ENCODE measurements at places on chromosomes 3 and 15. TPM values are rescaled to one million over a fixed set of nuclear protein-coding genes. Genes with fewer than 3 reads are reported as not detected.

Gene PAQR5
- total RNA-seq: 0.82 TPM

DNA sequence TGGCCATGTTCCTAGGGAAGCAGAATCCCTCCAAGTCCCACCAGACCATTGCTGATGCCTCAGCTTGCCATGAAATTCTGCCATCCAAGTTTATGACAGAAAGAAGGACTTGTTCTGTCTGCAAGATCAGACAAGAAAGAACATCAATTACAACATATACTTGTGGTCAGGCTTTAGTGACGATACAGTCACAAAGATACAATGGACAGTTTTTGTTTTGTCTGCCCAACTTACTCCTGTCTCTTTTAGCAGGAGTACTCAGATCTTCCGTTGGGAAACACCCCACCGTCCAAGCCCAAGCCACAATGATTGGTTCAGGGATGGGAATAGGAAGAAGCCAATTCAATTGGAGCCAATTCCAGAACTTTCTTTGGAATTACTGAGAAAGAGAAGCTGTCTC, 15.7 kb downstream of the KLHL6 start:
- DNase-seq: no peak

DNA sequence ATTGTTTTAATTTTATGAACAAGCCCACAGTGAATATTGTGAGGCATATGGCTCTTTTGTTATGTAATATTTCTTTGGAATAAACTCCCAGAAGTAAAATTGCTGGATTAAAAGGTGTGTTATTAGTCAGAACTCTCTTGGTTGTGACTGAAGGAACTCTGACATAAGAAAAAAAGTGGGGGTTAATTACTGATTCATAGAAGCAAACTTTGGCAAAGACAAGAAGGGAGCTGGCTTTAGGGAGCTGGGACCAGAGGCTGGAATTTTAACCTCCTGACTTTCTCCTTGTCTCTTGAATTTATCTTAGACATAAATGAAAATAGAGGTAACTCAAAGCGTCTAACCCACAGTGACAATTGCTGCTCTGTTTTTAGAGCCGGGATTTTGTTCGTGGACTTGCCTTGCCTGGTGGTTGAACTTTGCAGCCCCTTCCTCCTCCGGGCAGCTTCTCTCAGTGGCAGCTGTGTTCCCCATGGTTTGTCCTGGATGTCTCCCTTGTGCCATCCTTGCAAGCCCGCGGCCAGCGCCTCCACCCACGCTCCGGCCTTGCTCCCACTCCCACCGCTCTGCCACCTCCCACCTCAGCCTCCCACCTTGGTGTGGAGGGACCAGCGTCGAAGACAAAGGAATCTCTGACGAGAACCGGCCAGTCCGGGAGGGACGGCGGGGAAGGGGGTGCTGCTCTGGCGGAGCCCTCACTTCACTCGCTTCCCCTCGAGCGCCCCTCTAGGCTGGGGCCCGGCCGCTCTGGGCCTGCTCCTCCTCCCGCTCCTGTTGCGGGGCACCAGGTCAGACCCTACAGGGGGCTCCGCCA, 28.0 kb downstream of the ARHGAP31 start:
- DNase-seq: no peak

DNA sequence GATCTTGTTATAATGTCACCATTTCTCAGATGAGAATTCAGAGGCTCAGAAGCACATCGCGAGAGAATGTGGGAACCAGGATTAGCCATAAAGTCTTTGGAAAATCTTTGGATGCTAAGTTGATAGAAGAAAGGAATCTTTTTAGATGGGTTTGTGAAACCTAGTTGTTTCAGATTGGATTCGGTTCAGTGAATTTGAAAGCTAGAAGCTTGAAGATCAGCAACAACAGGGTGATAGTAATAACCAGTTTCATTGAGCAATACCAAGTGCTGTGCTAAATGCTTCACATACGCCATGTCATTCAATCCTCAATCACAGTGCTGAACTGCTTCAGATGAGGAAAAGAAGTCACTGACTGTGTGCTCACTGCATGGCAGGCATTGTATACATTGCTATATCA, 47.4 kb upstream of the MITF start:
- no peak for DNase-seq

Gene SLC38A3
- 6.2 TPM for total RNA-seq

DNA sequence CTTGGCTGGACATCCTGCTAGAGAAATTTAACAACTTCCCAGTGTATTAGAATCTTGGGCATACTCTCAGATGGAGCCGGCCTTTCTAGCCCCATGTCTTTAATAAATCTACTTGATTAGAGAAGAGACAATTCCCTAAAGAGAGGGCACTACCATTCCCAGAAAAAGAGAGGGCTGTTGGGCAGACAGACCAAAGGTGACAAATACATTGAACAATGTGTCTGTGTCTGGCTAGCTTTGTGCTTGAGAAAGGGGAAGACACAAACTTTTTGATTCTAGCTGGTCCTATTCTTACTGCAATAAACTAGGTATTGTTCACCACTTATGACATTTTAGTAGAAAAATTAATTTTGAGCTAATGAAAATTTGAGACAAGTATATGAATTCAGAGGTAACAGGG, 57.7 kb downstream of the DUT start:
- DNase-seq: no peak

DNA sequence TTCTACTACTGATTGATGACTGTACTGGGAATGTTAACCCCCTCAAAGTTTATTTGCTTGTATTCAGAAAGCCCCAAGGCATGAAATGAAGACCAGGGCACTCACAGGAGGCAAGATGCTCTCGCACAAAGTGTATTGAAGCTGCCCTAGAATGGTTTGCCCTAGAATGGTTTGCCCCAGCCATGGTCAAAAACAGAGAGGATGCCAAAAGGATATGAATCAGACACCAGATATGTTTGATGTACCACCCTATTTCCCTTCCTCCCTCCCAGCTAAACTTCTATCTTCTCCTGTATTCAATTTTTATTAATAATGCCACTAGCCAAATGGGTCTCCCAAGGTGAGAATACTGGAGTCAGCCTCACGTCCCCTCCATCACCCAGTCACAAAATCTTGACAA, 101.3 kb downstream of the TMCO5A start:
- no peak for DNase-seq

DNA sequence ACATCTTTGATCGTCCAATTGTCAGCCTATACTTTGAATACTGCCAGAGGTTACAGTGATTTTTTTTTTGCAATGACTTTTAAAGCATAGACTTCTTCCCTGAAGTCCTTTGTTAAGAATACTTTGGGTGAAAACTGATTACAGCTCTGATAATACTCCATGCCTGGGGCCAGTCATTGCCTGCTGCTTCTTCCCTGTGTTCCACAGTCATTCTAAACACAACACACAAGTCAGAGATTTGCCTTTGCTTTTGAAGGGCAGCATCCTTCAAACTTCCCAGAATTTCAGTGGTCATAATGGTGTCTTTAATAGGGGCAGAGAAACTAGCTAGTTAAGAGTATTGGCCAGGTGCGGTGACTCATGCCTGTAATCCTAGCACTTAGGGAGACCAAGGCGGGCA, 153.7 kb upstream of the PLAAT1 start:
- no peak for DNase-seq

GRCh38 chr3:58565621-58566397, 11.4 kb downstream of the FAM107A start:
- DNase-seq: no peak

DNA sequence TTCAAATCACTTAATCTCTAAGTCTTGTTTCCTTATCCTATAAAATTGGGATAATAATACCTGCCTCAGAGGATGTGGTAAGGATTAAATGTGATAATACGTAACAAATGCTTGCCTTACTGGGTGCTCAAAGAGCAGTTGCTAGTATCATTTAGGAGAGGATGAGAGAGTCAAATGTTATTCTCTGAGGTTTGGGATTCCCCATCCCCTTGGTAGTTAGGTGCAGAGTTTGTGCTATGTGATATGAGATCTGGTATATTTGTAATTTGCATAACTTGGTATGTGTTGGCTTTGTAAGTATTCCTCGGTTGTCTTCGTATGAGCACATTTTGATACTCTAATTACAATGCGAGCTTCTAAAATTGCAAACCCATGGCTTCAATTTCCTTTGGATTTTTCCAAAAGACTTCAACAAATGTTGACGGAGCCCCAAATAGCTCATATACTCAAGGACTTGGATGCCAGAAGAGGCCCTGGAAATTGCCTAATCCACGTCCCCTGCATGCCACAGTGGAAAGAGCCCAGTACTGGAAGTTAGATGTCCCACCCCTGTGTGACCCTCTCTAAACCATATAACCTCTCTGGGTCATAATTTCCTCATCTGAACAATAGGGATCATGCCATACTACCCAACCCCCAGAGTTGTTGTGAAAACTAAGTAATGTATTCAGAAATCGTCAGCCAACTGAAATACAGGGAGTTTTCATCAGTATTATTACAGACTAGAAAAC, 85.0 kb downstream of the FBN1 start:
- DNase-seq: no peak

DNA sequence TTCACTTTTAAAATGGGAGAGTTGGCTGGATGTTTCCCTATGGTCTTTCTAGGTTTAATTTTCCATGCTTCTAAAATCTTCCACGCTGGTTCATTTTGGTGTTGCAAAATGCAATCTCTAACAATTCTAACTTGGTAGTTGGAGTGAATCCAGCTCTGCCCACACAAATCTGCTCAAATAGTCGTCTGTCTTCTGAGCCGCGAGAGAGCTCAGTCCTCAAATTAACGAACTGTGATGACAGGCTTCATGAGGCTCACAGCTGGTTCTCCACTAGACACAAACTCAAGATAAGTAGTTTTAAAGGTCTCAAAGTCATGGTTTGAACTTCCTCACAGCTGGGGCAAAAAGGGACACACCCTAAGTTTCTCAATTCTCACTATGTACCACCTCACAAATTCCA, 178.6 kb upstream of the LYSMD4 start:
- DNase-seq: no peak

DNA sequence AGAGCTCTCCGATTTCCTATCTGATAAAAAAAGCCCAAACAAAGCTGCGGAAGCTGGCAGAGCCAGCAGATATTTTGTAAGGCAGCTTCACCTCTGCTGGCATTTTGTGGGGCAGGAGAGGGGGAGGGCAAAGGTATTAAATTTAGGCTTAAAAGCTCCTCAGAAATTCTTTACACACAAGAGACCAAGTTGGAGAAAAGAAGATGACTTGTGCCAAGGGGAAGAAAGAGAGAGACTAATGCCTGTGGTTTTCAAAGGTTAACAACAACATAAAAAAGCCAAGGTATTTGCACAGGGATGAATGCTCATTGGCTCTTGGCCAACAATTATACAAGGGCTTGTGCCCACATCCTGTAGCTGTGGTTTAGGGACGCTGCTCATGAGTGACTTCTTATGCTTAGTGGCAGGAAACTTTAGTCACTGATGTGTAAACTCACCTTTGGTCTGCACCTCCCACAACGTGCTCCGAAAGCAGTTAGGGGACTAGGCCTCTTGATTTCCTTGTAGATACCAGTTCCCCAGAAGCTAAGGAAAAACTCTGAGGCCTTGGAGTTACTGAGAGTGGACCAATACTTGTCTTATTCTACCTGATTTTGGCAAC, 152.9 kb downstream of the TPRG1 start:
- DNase-seq: no peak

DNA sequence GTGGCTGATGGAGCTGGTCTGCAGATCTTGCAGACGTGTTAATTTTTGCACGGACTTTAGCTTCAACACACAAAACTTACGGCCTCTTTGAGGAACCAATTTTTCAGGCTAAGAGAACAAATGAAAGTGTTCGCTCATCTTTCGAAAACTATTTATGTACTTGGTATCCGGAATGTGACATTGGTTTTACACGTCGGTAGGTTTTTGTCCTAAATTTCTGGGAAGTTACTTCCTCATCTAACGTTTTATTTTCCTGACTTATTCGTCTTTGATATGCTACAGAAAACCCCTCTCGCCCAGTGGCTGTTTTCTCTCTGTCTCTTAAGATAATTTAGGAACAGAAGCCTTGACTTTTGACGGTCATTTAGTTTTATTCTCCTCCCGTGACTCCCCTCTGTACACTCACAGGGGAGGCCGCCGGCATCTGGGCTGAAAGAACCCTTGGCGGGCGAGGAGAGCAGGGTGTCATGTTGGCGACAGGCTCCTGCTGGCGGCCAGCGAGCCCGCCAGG, 834 bp upstream of the GREM1 start:
- DNase-seq: no peak

DNA sequence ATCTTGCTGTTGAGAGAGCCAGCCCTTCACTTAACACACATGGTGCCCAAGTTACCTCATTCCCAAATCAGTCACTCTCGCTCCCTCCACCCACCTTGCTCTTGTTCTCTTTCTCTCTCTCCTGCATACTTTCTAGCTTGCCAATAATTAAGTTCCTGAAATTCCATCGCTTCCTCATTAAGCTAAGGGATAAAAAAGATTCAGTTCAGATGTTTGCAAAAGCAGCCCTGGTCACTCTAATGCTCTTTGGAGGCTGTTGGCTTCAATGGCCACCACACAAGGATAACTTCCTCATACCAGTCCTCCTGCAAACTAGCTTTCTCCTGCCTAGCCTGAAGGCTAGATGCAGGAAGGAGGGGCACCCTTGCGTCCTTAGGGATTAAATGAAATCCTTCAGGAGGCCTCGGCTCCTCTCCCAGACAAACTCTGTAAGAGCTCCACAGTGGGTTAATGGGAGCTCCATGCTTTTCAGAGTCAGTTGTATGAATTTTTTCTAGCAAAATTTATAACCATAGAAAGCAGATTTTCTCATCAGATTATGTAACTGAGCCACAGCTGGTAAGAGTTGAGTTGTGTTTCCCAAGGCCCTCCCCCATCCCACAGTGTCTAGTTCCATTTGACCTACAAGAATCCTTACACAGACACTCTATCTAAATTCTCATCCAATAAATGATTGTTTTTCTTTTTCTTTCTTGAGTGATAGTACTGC, 176.6 kb upstream of the TRIM42 start:
- no peak for DNase-seq

DNA sequence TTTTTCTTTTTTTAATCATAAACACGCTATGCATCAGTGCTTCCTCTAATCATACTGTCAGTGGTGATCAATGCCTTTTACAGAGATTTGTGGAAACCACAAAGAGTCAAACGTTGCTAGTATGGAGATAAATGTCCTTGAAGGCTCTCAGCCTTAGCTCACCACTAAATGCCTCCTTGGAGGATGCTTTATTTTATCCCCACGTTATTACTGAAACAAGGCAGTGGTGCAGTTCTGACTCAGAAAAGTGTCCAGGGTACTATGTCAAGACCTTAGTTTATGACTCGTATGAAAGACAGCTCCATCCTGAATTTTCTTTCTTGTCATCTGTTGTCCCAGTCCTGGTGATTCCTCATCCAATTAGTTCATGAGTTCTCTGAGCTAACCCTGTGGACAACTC, 1146.7 kb downstream of the IGSF11 start:
- no peak for DNase-seq

DNA sequence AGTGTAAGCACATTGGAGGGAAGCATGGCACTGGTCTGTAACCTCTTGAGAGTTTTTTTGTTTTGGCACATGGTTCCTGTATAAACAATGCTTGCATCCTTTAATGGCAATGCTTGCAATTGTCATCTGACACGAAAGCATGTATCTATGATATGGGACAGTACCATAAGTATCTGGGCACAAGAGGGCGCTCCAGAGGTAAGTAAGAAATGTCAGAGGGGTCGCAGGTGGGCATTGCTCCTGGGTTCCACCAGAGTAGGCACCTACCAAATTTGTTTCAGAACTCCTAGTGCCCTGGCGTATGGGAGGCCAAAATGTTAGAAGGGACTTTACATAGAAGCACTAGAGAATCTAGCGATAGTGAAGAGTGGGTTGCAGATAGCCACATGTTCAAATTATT, 58.7 kb upstream of the BCHE start:
- DNase-seq: no peak

- no peak for DNase-seq
These were observed 8.9 kb upstream of the FAM131A start for GRCh38 chr3:184328516-184328915.
